IMR-90 (cell line): ENCODE measurements at places on chromosomes 4 and X. TPM values are rescaled to one million over a fixed set of nuclear protein-coding genes. Genes with fewer than 3 reads are reported as not detected.

The CT47A7 gene
- total RNA-seq, result not detected in 2 replicates

The OTC gene
- total RNA-seq, result not detected in 2 replicates

The CYLC1 gene
- not detected in 2 replicates for total RNA-seq

The XAGE1A gene
- total RNA-seq, result not detected in 2 replicates

The SPANXB1 gene
- not detected in 2 replicates for total RNA-seq

The SOX3 gene
- not detected in 2 replicates for total RNA-seq

The STK26 gene
- 0.18 and 0.28 TPM in 2 replicates for total RNA-seq

The NAP1L5 gene
- 3.9 and 5.6 TPM in 2 replicates for total RNA-seq

The MAGEA11 gene
- total RNA-seq, result not detected in 2 replicates

The SCML2 gene
- total RNA-seq, result 1.3 and 1.7 TPM in 2 replicates

The PCSK1N gene
- not detected in 2 replicates for total RNA-seq

The SATL1 gene
- not detected in 2 replicates for total RNA-seq

The USO1 gene
- total RNA-seq, result 121 and 181 TPM in 2 replicates

The CASP6 gene
- total RNA-seq, result 44.1 and 45.0 TPM in 2 replicates

The GYPE gene
- total RNA-seq, result 0.28 and 0.54 TPM in 2 replicates

The KCNIP4 gene
- total RNA-seq, result not detected in 2 replicates

The MAGEE1 gene
- total RNA-seq, result 0.54 and 0.56 TPM in 2 replicates

The LDB2 gene
- total RNA-seq, result 92.8 and 116 TPM in 2 replicates

The STK32B gene
- 5.8 and 6.3 TPM in 2 replicates for total RNA-seq

The CXorf58 gene
- total RNA-seq, result not detected in 2 replicates

The SHROOM4 gene
- 2.2 TPM in 2 replicates for total RNA-seq

The TXLNG gene
- total RNA-seq, result 7.0 and 11.1 TPM in 2 replicates

The FAT1 gene
- 464 and 519 TPM in 2 replicates for total RNA-seq

The NLGN3 gene
- total RNA-seq, result 0.18 and 0.28 TPM in 2 replicates

The HEPH gene
- 16.4 and 23.5 TPM in 2 replicates for total RNA-seq

The CXCL1 gene
- total RNA-seq, result not detected in 2 replicates

The GSX2 gene
- total RNA-seq, result not detected in 2 replicates

The MMGT1 gene
- 7.5 and 18.6 TPM in 2 replicates for total RNA-seq

The MAGEA10 gene
- not detected in 2 replicates for total RNA-seq

The ITIH6 gene
- total RNA-seq, result not detected in 2 replicates

The MAGEB2 gene
- total RNA-seq, result not detected in 2 replicates

The CT45A10 gene
- total RNA-seq, result not detected in 2 replicates

The PPEF1 gene
- not detected in 2 replicates for total RNA-seq

The SPANXA1 gene
- not detected in 2 replicates for total RNA-seq

The UGT2B11 gene
- total RNA-seq, result not detected in 2 replicates

The PABPC5 gene
- 0.90 and 1.7 TPM in 2 replicates for total RNA-seq

The KIT gene
- 5.9 and 6.9 TPM in 2 replicates for total RNA-seq

The PAGE2 gene
- total RNA-seq, result not detected in 2 replicates

The FAM133A gene
- under 0.01 TPM in 2 replicates for total RNA-seq

The OFD1 gene
- 8.4 and 10.6 TPM in 2 replicates for total RNA-seq

The MAGEA12 gene
- not detected in 2 replicates for total RNA-seq

The ATXN3L gene
- not detected in 2 replicates for total RNA-seq

The SNX25 gene
- total RNA-seq, result 28.3 and 30.0 TPM in 2 replicates

The TMEM255A gene
- not detected in 2 replicates for total RNA-seq

The DGKK gene
- total RNA-seq, result not detected in 2 replicates

The COL4A6 gene
- total RNA-seq, result 0.28 and 0.36 TPM in 2 replicates

The GRPR gene
- 13.6 and 16.4 TPM in 2 replicates for total RNA-seq

The TLR10 gene
- not detected in 2 replicates for total RNA-seq
